ENCODE measurements at places on chromosomes 2 and 18.
A peak's percentile ranks its signal among the peaks of the same experiment; 100 is the strongest.

DNA sequence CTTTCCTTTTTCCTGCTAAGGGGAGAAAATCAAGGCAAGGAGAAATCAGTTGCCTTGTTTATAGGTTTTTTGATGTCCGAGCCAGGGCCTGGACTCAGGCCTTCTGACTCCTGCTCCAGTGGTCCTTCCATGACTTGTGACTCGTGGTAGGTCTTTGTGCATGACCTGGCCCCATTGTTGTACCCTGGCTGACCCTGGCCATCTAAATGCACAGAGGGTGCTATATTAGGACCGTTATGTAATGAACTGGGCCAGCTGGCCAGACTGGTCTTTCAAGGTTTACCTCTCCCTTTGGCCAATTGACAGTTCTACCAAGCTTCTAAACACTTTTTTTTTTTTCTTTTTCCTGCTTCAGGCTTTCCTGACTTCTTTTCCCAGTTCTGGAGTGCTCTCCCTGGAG, 81.1 kb downstream of the SETBP1 start:
- DNase-seq, result peak; percentile 69

DNA sequence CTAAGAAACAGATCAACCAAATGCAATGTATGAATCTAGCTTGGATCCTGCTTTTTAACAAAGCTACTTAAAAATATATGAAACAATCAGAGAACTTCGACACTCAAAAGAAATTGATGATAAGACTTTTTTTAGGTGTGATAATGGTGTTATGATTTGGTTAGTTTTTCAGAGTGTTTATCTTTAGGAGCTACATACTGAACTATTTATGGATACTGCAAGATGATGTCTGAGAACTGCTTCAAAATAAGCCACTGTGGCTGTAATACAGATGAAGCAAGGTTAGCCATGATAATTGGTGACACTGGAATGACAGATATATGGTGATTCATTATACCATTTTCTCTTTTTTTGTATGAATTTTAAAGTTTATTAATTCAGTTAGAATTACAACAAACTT, 14.2 kb downstream of the SLC25A12 start:
- no peak for DNase-seq

DNA sequence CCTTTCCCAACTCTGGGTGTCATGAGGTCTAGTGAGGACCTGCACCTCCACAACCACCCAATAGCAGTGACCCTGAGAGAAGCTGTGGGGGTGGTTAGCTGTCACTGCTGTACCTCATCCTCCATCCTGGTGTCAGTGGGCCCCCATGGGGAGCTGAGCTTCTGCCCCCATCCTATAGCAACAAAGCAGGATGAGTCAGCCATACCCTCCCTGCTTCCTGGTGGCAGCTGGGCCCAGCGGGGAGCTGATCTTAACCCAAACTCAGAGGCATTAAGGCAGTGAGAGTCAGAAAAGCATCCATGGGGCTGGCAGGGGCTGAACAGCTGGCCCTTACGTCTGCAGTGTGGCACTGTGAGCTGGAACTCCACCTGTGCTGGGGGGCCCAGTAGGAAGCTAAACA, 247.8 kb upstream of the HDAC4 start:
- no peak for DNase-seq

GRCh38 chr18:63924551-63924950, 16.8 kb downstream of the SERPINB10 start:
- peak; percentile 27 for DNase-seq

DNA sequence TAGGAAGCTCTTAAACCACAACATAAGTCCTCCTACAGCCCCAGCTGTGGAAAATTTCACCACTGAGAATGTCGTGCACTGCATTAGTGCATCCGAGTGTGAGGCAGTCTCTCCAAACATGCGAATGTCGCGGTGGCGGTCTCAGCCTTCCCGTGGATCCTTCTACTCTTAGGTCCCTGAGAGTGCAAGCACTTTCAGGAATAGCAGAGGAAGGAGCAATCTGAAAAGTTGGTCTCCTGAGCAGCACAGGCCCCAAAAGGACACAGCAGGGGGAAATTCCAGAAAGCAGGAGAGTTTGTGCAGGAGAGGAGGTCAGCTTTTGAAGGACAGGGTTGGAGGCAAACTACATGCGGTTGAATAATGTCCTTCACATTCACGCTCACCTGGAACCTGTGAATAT, 440.5 kb upstream of the SMIM21 start:
- no peak for DNase-seq

GRCh38 chr2:31075431-31075830, 62.8 kb downstream of the GALNT14 start:
- DNase-seq, result no peak

GRCh38 chr2:128691526-128691925, 372.9 kb upstream of the HS6ST1 start:
- DNase-seq, result no peak

DNA sequence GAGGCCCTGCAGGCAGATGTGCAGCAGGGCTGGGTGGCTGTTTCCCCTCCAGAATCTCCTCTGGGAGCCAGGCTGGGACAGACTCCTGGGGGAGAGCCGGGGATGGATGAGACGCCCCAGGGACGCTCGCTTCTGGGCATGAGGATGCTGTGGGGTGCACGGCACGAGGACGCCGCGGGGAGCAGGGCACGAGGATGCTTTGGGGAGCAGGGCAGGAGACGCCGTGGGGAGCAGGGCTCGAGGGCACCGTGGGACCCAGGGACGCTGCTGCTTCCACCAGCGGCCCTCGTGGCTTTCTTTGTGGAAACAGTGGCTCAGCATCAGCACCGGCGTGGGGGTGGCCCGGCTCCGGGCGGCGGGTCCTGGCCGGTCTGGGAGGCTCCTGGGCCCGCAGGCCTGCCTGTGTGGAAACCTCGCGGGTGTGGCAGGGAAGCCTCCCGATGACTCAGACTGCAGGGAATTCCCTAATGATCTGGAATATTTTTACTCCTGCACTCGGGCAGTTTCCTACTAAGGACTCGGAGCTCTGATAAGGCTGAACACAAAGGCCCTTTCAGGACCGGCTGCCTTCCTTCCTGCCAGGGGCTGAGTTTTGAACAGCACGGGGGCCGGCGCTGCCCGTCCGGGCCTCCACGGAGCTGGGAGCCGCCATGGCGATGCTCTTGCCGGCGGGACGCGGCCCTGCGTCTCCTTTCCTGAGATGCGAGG, 62.6 kb downstream of the NFATC1 start:
- DNase-seq, result peak; percentile 94

- peak; percentile 47 for DNase-seq
Observed at GRCh38 chr2:159921752-159922404, 123.9 kb upstream of the CD302 start.

- DNase-seq, result no peak
Observed at GRCh38 chr18:24262087-24262486, 123.2 kb downstream of the CABYR start.

- peak; percentile 62 for DNase-seq
Observed at GRCh38 chr2:118882693-118883336, 35.4 kb upstream of the EN1 start.

DNA sequence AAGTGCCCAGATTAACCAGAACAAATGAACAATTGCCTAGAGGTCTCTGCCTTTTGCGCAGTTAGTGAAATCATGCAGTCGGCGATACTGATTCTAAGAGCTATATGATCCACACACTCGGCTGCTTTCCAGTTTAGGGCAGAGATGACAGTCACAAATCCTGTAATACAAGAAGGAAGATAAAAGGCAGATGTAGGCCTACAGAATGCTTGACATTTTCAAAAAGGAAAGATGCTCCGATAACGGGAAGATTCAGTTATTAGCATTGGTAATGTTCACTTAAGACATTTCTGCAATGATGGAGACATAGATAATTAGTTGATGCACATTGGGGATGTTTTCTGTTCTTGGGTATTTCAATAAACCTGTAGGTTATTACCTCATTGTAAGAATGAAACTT, 19.5 kb downstream of the NYAP2 start:
- no peak for DNase-seq

GRCh38 chr2:151230627-151231140, 31.0 kb downstream of the RBM43 start:
- no peak for DNase-seq

DNA sequence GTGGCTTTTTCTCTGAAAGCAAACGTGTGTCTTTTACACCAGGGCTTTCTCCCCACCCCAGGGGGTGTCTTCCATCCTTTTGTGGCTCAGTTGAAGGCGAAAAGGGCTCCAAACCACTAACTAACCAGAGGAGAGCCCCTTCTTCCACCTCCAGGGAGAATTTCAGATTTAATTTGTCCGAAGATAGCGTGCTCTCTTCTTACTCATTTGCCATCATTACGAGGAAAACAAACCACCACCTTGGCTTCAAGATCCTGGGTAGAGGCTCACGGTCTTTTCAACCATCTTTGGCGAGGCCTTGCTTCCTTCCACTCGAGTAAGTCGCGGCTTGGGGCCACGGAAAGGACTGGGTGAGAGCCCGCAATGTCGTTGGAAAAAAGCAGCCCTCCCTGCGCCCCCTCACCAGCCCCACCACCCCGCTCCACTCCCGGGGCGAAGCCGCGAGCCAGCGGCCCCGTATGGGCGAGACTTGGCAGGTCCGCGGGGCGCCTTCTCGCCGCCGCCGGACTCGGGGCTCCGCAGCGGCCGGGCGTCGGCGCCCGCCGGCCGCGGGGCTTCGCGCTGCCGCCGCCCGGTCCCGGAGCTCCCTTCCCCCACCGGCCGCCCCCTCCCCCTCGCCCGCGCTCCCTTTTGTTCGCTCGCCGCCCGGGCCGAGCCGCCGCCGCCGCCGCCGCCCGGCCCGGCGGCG, 1.7 kb upstream of the ZNF532 start:
- DNase-seq, result peak; percentile 66

DNA sequence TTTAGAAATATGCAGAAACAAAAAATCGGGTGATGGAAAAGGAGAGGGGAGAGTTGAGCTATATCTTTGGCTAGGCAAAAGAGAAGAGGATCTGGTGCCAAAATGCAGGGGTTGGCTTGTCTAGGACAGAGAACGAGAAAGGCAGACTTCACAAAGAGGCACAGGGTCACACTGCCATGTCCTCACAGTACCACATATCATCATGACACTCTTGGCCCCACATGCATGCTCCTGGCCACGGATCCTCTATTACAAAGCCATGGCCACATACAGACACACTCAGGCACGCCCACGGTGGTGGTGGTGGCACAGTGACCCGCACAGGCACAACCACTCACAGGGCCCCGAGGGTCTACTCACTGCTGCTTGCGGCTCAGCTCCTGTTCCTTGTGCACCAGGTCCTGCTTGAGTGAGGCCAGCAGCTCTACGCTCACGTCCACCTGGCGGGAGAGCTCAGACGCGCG, 15.9 kb downstream of the FBXO41 start:
- no peak for DNase-seq

DNA sequence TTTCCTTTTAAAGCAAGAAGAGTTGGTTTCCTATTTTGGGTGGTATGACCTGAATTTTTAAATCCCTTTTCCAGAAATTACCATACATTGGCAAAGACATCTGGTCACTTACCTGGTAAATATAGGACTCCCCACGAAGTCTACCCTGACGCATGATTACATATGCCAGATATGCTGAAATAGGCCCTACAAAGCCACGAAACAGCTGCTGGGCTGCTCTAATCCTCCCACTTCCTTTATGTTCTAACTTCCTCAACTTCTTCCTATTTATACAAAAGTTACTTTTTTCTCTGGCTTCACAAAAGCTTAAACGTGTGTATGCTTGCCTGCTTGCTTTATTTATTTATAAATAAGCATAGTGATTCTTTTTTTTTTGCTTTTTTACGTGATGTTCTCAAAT, 186.0 kb upstream of the EPHA4 start:
- DNase-seq, result no peak

- DNase-seq, result peak; percentile 71
Observed at GRCh38 chr2:44290261-44290660, 15.0 kb downstream of the SLC3A1 start.

GRCh38 chr2:85892216-85892944, 3.6 kb upstream of the ST3GAL5 start:
- DNase-seq, result no peak

- DNase-seq, result no peak
Observed at GRCh38 chr2:69639266-69639665, 4.3 kb downstream of the AAK1 start.

DNA sequence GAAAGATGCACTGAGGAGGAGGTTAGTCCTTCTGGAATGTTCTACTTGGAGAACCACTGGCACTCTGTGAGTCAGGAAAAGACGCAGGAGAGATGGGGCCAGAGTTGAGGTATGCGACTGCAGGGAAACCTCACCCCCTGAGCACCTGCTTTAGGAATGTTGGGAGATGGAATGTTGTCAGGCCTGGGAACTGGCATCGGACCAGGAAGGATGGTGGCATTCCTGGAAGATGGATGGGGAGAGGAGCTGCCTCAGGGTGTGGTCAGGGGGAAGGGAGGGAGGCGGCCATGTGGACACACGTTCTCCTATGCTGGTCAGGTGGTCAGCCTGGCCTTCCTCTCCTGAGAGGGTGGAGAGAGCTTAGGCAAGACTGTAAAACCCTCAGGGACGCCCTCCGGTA, 146.3 kb downstream of the CELF4 start:
- DNase-seq, result peak; percentile 4

DNA sequence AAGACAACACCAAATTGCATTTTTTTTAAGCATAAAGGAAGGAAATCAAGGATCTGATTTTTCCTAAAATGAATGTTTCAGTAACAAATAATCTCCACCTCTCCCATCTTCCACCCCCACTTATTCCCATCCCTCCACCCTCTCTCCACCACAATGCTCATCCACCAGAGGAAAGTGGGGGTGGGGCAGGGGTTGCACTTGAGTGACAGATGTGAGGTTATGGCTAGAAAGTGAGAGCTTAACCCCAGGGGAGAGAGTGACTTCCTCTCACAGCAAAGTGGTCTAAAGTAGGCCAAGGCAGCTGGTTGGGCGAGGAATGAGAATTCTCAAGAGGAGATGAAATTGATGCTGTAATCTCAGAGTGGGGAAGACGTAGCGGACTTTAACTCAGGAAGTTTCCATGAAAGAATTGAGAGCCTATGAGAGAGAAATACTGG, 104.7 kb downstream of the HNRNPLL start:
- DNase-seq, result no peak

GRCh38 chr2:120715941-120716340, 19.7 kb upstream of the GLI2 start:
- DNase-seq, result no peak

DNA sequence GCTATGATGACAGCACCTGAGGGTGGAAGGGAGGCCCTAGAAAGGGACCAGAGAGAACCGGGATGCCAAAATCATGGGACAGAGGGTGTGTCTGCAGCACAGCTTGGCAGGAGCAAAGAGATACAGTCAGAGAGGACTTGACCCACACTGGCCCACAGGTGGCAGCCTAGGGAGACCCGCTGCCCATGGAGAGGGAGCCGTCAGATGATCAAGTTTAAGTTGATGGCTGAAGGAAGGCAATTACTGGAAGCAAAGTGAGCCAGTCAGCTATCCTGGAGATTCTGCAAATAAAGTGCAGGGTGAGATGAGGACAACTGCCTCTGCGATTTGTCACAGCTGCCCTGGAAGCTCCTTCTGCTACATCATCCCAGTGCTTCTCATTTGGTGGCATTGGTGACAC, 74.0 kb downstream of the CMPK2 start:
- no peak for DNase-seq

- DNase-seq, result no peak
Observed at GRCh38 chr2:157990173-157990572, 111.5 kb upstream of the UPP2 start.

GRCh38 chr2:198698230-198698629, 759.5 kb downstream of the SATB2 start:
- no peak for DNase-seq

GRCh38 chr2:47309952-47310800, 92.8 kb upstream of the MSH2 start:
- DNase-seq, result peak; percentile 76
